ENCODE measurements at places on chromosomes 4 and X. TPM values are rescaled to one million over a fixed set of nuclear protein-coding genes. Genes with fewer than 3 reads are reported as not detected.

Gene REST
- 2.1 TPM for polyA plus RNA-seq

Gene QRFPR
- polyA plus RNA-seq = not detected

Gene EFHC2
- polyA plus RNA-seq = 8.3 TPM

Gene EPGN
- not detected for polyA plus RNA-seq

Gene IQCM
- polyA plus RNA-seq = not detected

Gene ANKRD50
- 0.80 TPM for polyA plus RNA-seq

Gene PDE6B
- 0.53 TPM for polyA plus RNA-seq
